ENCODE measurements at places on chromosomes 1 and 21. TPM values are rescaled to one million over a fixed set of nuclear protein-coding genes. Genes with fewer than 3 reads are reported as not detected.
A peak's percentile ranks its signal among the peaks of the same experiment; 100 is the strongest.

DNA sequence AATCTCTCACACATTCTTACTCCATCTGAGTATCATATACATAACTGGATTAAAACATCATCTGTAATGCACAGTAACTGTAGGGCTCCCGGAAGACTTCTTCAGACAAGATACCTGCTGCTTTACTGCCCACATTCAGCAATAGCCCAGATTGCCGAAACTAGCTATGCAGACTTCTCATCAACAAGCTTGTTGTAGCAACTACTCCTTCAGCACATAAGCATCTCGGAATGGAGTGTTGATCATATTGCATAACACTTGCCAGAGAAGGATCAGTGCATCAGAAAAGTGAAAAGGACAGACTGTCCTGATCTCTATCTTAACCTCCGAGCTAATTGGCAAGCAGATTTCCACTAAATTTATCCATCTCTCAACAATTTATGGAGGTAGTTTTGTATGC, 354.6 kb upstream of the C1orf87 start:
- no peaks in the 10 kb centered on the region for H3K36me3 ChIP-seq
- no peaks in the 10 kb centered on the region for H3K27me3 ChIP-seq
- peak; percentile 26 for DNase-seq

- H3K4me3 ChIP-seq, result no peak overlapping the region
- H3K36me3 ChIP-seq, result no peaks in the 10 kb centered on the region
- DNase-seq, result no peak
- H3K4me1 ChIP-seq, result no peaks in the 10 kb centered on the region
Observed at GRCh38 chr1:13737398-13737797, 37.4 kb downstream of the PRDM2 start.

GRCh38 chr1:242761556-242761955, 237.1 kb upstream of the PLD5 start:
- no peaks in the 10 kb centered on the region for H3K36me3 ChIP-seq
- H3K27me3 ChIP-seq, result no peaks in the 10 kb centered on the region
- H3K4me1 ChIP-seq, result no peaks in the 10 kb centered on the region
- no peak overlapping the region for H3K27ac ChIP-seq

- peaks cover 19% of the 10 kb centered on the region for H3K4me1 ChIP-seq
- no peak for DNase-seq
- no peak overlapping the region for H3K27ac ChIP-seq
- H3K4me3 ChIP-seq, result no peak overlapping the region
- no peaks in the 10 kb centered on the region for H3K36me3 ChIP-seq
Observed at GRCh38 chr1:98049370-98050135, 128.7 kb upstream of the DPYD start.

GRCh38 chr1:204363335-204364114, 3.8 kb upstream of the PLEKHA6 start:
- H3K36me3 ChIP-seq, result no peaks in the 10 kb centered on the region
- DNase-seq, result peak; percentile 86
- H3K4me3 ChIP-seq, result peak overlapping the region; percentile 29
- H3K4me1 ChIP-seq, result peaks cover 3% of the 10 kb centered on the region
- peak overlapping the region; percentile 48 for H3K27ac ChIP-seq
- H3K27me3 ChIP-seq, result no peaks in the 10 kb centered on the region

DNA sequence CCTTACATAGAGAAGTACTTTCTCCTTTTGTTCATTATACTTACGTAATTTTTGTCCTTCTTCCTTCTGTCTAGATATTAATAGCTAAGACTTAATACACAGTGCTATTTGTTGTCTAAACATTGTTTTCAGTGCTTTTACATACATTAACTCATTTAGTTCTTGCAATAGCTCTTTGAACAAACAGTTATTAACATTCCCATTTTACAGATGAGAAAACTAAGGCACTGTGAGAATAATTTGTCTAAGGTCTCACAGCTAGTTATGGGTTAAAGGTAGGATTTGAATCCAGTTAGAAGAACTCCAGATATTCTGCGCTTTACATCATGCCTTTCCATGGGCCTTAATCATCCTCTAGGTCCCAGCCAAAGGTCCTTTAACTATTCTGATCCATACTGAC, 19.6 kb downstream of the CCDC17 start:
- H3K4me3 ChIP-seq, result no peak overlapping the region
- no peak for DNase-seq
- H3K36me3 ChIP-seq, result peaks cover 37% of the 10 kb centered on the region
- no peaks in the 10 kb centered on the region for H3K27me3 ChIP-seq
- no peaks in the 10 kb centered on the region for H3K4me1 ChIP-seq
- no peak overlapping the region for H3K27ac ChIP-seq

- H3K27ac ChIP-seq, result no peak overlapping the region
- peaks cover 10% of the 10 kb centered on the region for H3K4me1 ChIP-seq
- H3K27me3 ChIP-seq, result no peaks in the 10 kb centered on the region
- H3K4me3 ChIP-seq, result no peak overlapping the region
- no peaks in the 10 kb centered on the region for H3K36me3 ChIP-seq
Observed at GRCh38 chr1:200366577-200367253, 43.1 kb downstream of the ZNF281 start.

DNA sequence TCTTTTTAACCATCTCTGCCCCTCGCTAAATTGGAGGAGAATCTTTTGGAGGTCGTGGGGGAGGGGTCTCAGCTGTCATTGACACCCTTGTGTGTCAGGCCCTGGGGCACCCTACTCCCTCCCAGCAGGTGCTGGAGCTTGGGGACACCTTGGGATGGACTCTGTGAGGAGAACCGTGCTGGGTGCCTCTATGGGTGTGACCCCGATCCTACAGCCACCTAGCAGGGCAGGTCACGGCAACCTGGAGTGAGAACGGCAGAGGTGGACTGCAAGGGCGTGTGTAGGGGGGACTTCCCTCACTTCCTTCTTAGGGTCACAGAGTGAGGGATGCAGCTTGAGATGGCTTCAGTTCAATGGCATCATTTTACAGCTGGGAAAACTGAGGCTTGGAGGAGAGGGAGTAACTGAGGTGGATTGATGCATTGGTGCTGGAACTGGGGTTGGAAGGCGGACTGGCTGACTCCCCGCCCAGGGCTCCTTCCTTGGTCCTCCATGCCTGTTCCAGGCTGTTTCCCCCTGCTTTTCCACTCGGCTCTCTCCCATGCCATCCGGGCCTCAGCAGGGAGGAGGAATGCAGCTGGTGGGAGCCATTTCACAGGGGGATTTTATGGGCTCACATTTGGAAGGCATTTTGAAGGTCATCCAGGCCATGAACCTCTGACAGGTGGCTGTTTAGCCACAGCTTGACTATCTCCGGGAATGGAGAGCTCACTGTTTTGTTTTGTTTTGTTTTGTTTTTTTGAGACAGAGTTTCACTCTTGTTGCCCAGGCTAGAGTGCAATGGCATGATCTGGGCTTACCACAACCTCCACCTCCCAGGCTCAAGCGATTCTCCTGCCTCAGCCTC, 18.8 kb upstream of the ARHGEF10L start:
- no peak overlapping the region for H3K27ac ChIP-seq
- peaks cover 5% of the 10 kb centered on the region for H3K4me1 ChIP-seq
- DNase-seq, result no peak
- no peaks in the 10 kb centered on the region for H3K36me3 ChIP-seq
- H3K4me3 ChIP-seq, result no peak overlapping the region
- H3K27me3 ChIP-seq, result no peaks in the 10 kb centered on the region

DNA sequence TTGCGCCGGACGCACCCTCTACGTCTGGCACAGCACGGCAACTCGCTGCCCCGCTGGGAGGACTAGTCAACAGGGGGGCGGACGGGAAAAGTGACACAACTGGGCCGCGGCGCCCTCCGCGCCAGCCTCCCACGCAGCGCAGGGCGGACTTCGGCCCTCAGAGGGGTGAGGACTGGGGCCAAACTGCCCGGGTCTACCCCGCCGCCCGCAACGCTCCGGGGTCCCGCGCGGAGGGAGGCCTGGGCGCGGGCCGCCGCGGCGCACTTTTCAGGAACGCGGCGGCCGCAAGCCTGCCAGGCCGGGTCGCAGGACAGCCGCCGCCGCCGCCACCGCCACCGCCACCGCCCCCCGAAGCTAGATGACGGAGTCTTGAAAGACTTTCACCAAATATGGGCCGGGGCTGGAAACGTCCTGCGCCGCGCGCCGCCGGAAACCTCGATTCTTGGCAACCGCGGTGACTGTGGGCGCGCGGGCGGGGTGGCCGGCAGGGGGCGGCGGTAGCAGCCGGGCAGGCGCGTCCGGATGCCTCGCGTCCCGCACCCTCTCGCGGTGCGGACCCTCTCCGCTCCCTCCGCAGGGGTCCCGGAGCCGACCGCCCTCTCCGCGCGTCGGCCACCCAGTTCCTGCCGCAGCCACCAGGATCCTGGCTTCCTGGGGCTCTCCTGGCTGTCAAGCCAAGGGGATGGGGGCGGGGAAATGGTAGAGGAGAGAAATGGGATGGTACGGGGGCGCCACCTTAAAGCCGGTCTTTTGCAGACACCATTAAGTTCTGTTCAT, 3.7 kb upstream of the CCN1 start:
- H3K4me3 ChIP-seq, result peak overlapping the region; percentile 74
- no peaks in the 10 kb centered on the region for H3K36me3 ChIP-seq
- DNase-seq, result peak; percentile 93
- no peaks in the 10 kb centered on the region for H3K27me3 ChIP-seq
- peaks cover 35% of the 10 kb centered on the region for H3K4me1 ChIP-seq

DNA sequence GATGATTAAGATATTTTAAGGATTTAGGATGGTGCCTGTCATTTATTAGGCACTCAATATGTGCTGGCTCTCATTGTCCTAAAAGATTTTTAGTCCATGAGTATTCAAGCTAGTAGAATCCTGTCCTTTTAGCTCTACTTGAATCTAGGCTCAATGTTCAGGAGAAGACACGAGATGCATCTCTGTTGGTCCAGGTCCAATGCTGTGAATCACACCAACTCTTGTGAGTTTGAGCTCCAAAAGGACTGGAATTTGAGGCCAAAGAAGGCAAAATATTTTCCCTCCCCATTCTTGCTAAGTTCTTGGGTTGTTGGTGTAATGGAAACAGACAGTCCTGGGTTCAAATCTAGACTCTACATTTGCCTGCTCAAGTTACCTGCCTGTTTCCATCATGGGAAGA, 1.4 kb upstream of the PODN start:
- peaks cover 16% of the 10 kb centered on the region for H3K4me1 ChIP-seq
- H3K36me3 ChIP-seq, result no peaks in the 10 kb centered on the region
- H3K4me3 ChIP-seq, result no peak overlapping the region
- no peak for DNase-seq
- no peak overlapping the region for H3K27ac ChIP-seq

DNA sequence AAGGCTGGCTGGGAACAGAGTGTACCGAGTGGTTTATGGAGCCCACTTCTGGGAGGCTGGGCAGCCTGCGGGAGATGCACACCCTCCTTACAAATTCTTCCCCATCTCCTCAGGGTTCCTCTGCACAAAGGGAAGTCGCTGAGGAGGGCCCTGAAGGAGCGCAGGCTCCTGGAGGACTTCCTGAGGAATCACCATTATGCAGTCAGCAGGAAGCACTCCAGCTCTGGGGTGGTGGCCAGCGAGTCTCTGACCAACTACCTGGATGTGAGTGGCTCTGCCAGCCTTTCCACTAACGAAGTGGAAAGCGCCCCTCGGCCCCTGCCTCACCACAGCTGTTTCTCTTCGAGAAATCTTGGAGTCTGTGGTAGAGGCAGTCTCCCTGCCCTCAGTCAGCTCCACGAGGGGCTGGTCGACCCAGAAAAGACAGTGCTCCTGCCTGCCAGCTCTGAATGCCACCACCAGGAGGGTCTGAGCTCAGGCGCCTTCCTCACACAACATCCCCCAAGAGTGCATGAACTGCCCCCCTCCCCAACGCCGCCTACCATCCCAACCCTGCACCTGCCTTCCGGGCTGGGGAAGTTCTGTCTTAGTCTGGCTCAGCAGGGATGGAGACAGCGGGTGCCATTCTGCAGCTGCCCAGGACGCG, 31.8 kb downstream of the PROK1 start:
- H3K4me1 ChIP-seq, result no peaks in the 10 kb centered on the region
- H3K27me3 ChIP-seq, result no peaks in the 10 kb centered on the region
- peak overlapping the region; percentile 59 for H3K27ac ChIP-seq
- no peak for DNase-seq
- H3K4me3 ChIP-seq, result no peak overlapping the region
- no peaks in the 10 kb centered on the region for H3K36me3 ChIP-seq

DNA sequence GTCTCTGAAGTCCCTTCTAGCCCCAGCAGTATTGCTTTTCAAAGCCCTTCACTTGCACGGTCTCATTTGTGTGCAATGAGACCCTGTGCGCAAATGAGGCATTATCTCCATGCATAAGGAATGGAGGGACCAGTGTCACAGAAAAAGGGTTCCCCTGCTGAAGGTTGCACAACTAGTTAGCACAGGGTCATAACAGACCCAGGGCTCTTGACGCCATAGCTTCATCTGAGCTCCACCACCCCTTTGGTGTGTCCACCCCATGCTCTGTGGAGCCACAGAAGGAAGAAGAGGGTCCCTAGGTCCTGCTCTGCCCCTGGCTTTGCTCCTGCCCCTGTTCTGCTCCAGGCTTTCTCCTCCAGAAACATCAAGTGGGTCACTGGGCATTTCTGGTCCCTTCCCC, 12.6 kb downstream of the SH2D2A start:
- peaks cover 3% of the 10 kb centered on the region for H3K4me1 ChIP-seq
- no peak overlapping the region for H3K27ac ChIP-seq
- no peak overlapping the region for H3K4me3 ChIP-seq

DNA sequence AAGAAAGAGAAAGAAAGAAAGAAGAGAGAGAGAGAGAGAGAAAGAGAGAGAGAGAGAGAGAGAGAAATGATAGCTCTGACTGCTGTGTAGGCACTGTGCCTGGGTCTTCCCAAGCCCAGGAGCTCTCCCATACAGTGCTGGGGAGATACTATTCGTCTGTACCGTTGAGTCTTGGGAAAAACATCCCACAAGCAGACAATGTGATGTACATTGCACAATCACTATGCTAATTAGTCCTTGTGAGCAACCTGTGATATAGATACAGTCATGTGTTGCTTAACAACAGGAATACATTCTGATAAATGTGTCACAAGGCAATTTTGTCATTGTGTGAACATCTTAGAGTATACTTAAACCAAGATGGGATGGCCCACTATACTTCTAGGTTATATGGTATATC, 381.0 kb downstream of the HHAT start:
- H3K36me3 ChIP-seq, result no peaks in the 10 kb centered on the region
- no peak for DNase-seq

DNA sequence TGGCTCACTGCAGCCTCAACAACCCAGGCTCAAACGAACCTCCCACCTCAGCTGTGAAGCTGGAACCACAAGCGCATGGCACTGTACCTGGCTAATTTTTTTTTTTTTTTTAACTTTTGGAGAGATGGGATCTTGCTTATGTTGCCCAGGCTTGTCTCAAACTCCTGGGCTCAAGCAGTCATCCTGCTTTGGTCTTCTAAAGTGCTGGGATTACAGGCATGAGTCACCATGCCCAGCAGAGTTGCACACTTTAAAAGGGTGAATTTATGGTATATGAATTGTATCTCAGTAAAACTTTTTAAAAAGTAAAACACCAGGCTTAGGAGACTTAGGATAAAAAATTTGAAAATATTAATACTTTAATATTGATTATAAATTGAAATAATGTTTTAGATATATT, 99.1 kb downstream of the CLEC20A start:
- H3K4me3 ChIP-seq, result no peak overlapping the region
- H3K27ac ChIP-seq, result no peak overlapping the region
- H3K36me3 ChIP-seq, result peaks cover 7% of the 10 kb centered on the region
- DNase-seq, result no peak

The PRRX1 gene
- total RNA-seq, result 37.5 TPM

The YARS1 gene
- total RNA-seq, result 61.2 TPM

The PAQR6 gene
- total RNA-seq, result 1.3 TPM

Measured in lung (tissue), 17 donors.